CD4-positive, alpha-beta memory T cell (primary cell): ENCODE measurements at places on chromosomes 6 and 20.

DNA sequence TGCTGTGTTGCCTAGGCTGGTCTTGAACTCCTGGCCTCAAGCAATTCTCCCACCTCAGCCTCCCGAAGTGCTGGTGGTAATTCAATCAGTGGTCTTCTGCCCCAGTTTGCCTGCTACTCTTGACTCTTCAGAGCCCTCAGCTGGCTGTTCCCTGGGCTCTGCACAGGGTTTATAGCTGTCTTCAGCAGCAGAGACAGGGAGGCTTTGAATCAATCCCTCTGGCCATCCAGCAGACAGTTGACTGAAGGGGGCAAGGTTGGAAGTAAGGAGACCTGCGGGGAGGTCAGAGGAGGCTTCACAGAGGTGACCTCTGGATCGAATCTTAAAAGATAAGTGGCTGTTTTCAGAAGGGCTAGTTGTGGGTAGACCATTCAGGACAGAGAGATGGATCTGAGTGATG is 26.0 kb upstream of the KIF3B start:
- DNase-seq, result no peak

- DNase-seq, result no peak
Observed at GRCh38 chr6:90502866-90503407, 83.9 kb downstream of the MAP3K7 start.

GRCh38 chr6:27081931-27082330 is 165.6 kb upstream of the PRSS16 start:
- DNase-seq, result no peak

- DNase-seq, result no peak
Observed at GRCh38 chr6:38194282-38194572, 374.7 kb downstream of the ZFAND3 start.

GRCh38 chr20:32522776-32523612 is 62.1 kb downstream of the NOL4L start:
- no peak for DNase-seq

DNA sequence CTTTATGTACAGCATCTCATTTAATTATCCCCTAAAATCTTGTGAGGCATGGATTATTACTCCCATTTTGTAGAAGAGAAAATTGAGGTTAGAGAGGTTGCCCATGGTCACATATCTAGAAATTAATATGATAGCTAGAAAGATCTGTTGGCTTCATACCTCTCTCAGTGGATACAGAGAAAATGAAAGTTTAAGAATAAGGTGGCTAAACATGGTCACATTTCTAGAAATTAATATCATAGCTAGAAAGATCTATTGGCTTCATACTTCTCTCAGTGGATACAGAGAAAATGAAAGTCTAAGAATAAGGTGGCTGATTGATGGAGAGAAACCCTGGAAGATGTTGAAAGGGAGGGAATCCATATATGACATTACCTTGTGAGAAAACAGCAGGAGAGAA is 260.7 kb upstream of the MAN1A1 start:
- no peak for DNase-seq

DNA sequence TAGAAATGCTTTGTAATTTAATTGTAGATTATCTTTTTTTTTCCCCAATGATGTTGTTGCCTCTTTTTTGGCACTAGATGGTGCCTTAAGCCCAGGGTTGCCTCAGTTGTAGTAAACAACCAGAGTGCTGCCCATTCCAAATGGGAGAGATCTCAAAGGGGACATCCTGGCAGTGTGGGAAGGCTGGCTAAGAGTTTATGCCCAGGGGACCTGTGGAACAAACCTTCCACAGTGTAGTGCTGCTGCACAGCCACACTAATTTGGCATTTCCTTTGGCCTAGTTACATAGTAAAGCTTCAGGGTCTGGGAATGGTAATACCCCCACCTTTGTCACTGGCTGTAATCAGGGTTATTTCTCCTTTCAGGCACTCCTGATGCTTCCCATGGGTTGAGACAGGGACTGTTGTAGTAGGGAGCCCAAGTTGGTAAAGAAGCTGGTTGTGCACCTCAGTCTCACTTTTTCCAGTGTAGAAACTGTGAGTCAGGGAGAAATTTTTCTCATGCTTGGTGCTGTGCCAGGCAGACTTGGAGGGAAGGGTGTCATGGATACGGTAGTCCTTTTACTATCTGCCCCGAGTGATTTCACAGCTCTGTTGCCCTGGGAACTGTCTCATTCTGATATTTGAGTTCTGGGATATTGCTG is 177.8 kb upstream of the ECI2 start:
- no peak for DNase-seq

DNA sequence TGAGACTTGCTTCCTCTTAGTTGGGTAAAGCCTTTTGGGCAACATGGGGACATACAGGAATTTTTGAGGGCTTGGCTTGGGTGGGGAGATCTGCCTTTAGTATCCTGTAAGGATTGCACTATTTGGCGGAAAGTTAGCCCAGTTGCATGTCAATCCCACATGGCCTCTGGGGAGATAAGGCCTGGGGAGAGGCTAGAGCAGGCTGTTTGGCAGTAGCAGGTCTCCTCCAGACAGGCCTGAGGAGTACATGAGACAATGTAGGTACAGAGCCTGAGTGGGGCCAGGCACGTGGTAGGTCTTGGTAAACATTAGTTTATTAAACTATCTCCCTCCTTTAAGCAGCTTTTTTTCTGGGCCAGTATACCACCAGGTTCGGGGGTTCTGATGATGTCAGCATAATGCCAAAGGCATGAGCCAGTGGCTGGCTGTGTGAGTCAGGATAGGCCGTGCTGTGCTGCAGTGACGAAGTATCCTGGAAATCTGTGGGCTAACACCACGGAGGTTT is 147.9 kb downstream of the VEGFA start:
- DNase-seq, result no peak

DNA sequence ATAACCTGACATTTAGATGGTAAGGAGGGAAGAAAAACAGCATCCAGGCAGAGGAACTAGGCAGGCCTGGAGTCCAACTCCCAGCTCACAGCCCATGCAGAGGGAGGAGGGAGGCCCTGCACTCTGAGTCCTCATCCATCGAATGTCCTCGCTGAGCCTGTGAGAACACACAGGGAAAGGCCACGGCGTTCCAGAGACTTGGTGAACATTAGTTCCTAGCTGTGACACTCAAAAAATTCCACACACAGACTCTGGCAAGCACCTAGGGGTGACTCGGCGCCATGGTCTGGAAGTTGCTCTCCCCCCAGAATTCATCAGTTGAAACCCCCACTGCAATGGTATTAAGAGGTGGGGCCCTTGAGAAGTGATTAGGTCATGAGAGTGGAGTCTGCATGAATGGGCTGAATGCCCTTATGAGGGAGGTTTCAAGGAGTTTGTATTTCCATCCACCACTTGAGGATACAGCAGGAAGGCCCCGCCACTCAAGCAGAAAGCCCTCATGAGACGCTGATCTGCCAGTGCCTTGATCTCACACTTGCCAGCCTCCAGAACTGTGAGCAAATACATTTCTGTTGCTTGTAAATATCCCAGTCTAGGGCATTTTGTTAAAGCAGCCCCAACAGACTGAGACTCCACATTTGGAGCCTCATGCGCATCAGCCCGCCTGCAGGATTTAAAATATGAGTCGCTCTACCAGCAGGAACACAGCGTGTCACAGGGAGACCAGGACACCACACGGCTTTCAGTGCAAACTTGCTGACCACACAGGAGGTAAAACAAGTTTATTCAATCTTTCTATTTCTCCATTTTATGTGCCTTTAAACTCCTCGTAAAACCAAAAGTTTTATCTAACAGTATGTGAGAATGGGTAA is 73.9 kb downstream of the WDR27 start:
- no peak for DNase-seq

GRCh38 chr6:29531668-29532067 is 27.9 kb downstream of the UBD start:
- DNase-seq, result no peak

DNA sequence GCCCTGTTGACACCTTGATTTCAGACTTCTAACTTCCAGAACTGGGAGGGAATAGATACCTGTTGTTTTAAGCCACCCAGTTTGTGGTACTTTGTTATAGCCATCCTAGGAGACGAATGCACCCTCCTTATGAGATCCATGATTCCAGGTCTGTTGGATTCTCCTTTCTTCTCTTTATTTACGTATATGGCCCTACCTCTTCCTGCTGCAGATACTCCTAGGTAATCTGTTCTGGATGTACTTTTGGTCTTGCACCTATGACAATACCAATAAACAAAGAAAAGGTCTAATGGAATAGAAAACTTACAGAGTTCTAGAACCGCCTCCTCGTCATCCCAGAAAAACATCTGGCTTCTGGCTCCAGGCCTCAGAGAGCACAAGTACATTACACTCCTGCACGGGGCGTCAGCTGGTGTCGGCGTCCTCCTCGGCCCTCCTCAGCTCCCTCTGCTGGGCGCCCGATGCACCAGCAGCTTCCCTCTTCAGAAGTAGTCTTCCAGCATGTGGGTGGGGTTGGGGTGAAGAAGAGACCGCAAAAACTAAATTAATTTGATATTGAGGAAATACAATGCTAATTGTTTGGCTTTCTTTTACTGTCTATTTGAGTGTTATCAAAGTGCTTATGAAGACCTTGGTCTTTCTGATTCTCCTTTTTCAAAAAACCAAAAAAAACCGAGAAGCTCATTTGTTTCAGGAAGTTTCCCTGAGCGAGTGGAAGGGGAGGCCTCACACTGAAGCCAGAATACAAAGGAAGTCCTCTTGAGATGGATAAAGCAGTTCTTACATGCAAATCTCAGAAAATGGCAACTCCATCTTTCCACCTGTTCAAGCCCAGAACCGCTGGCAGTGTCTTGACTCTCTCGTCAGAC is 9.7 kb upstream of the ATXN1 start:
- DNase-seq, result peak; percentile 75

- no peak for DNase-seq
Observed at GRCh38 chr6:164947164-164947563, 362.2 kb downstream of the C6orf118 start.

DNA sequence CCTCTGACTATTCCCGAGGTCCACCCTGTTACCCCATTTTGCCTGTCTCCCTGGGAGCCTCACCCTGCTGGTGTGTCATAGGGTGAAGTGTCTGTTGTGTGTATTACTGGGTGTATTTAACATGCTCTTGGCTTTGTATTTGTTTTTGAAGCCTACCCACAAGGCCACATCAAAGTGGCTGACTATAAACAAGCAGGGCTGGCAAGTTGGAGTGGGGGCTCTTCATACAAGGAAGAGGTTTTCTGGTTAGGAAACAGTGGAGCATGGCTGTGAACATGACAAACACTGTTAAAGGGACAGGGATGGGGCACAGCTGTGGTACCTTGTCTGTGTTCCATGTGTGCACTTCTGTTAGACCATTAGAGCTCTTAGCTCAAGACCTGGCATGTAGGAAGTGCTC is 26.3 kb downstream of the HECA start:
- peak; percentile 88 for DNase-seq

DNA sequence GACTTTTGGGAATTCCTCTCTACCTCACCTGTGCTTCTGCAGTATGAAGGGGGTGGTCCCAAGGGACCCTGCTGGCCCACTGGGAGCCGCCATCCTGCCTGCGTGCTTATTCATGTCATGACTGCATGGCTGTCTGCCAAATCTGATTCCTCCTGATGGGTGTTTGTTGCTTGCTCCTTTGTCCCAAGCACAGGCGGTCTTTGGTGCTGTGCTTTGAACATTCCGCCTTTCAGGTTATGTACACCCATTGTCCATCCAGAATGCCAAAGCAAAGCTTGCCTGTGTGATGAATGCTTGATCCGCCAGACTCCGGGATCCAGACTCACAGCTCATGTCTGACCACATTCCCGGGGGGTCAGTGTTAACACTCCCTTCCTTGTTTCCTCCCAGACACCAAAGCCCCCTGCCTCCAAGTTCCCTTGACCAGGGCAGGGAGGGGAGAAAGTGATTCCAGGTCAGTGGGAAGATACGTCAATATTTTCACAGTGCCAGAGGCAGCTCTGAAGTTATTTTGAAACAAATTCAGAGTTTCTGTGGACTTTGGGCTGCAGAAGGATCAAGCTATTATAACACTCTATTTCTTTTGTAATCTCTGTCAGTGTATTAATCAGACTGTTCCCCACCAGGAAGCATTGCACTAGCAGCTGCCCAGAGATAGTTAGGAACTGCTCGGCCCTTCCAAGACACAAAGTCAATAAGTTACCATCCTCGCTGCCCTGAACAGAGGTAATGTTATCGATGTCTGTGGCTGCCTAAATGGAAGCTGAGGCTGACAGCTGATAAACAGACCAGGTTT is 9.5 kb downstream of the DAAM2 start:
- DNase-seq, result no peak

DNA sequence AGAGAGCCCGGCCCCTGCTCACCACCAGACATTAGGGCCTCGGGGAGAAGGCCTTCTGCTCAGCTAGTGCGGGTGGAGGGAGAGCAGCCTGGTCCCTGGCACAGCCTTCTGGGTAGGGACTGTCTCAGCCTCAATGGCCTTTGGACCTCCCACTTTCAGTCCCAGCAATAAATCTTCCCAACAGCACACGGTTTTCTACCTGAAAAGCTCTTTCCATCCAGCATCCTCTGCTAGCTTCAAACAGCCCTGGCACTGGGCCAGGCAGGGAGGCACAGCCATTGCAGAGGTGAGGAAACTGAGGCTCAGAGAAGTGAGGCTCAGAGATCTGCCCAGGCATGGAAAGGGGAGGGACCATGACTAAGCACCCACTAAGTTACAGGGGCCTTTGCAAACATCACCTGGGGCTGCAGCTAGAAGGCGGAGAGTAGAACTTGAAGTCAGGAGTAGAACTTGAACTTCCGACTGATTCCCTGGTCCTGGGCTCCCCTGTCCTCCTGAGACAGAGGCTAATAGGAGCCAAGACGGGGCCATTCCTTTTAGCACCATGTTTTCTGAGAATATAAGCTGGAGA is 43.9 kb upstream of the NOL4L start:
- no peak for DNase-seq

GRCh38 chr6:127458817-127459216 is 372 bp downstream of the KIAA0408 start:
- no peak for DNase-seq

- DNase-seq, result no peak
Observed at GRCh38 chr6:135962731-135963130, 111.2 kb downstream of the PDE7B start.

GRCh38 chr6:29747688-29748250 is 24.5 kb downstream of the HLA-F start:
- no peak for DNase-seq

- DNase-seq, result no peak
Observed at GRCh38 chr6:3616565-3617176, 134.8 kb downstream of the PXDC1 start.

- DNase-seq, result no peak
Observed at GRCh38 chr6:42441697-42442081, 10.0 kb downstream of the TRERF1 start.

- peak; percentile 60 for DNase-seq
Observed at GRCh38 chr6:47413752-47414422, 63.7 kb upstream of the CD2AP start.

DNA sequence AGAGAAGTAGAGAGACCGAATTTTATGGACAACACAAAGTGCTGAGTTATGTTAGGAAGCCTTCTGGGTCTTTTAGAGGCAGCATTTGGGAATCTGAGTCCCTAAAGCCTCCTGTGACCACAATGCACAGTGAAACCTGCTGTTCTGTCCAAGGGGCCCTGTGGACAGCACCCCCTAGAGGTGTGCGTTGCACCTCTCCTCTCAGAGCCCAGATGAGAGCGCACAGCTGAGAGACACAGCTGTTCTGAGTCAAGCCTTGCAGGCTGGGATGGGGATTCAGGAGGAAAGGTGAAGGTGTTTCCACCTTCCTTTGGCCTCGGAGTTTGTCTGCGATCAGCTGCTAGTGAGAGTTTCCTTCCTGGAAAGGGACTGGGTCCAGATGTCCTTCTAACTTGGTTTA is 13.0 kb downstream of the PCK1 start:
- no peak for DNase-seq
